ENCODE measurements at places on chromosomes 5 and 9. TPM values are rescaled to one million over a fixed set of nuclear protein-coding genes. Genes with fewer than 3 reads are reported as not detected.

Gene IL7R
- polyA plus RNA-seq, result 110 TPM

Gene FGF10
- polyA plus RNA-seq, result not detected

Gene CCDC171
- 0.05 TPM for polyA plus RNA-seq

Gene RRAGA
- 124 TPM for polyA plus RNA-seq

Gene SLC23A1
- not detected for polyA plus RNA-seq

Gene FOXD4L5
- not detected for polyA plus RNA-seq

Gene HSD17B4
- polyA plus RNA-seq, result 37.2 TPM

Gene TMEM215
- polyA plus RNA-seq, result not detected

Gene ADRB2
- polyA plus RNA-seq, result 0.50 TPM

Gene ANKRD55
- 4.1 TPM for polyA plus RNA-seq

Gene SLC36A2
- not detected for polyA plus RNA-seq

Gene UGT3A2
- polyA plus RNA-seq, result 0.07 TPM

Gene SGCD
- polyA plus RNA-seq, result not detected

Gene C9orf50
- polyA plus RNA-seq, result not detected

Gene JAKMIP2
- 0.26 TPM for polyA plus RNA-seq

Gene FAM78A
- polyA plus RNA-seq, result 17.7 TPM

Gene LCN15
- not detected for polyA plus RNA-seq

Gene UAP1L1
- 1.4 TPM for polyA plus RNA-seq

Gene TMEM174
- not detected for polyA plus RNA-seq

Gene PCDHB9
- polyA plus RNA-seq, result not detected

Gene CER1
- not detected for polyA plus RNA-seq

Gene GABBR2
- polyA plus RNA-seq, result not detected

Gene LECT2
- not detected for polyA plus RNA-seq

Gene LCN10
- polyA plus RNA-seq, result 2.6 TPM

Gene OMD
- polyA plus RNA-seq, result not detected

Gene C6
- not detected for polyA plus RNA-seq

Gene TNFSF15
- not detected for polyA plus RNA-seq

Gene SHB
- not detected for polyA plus RNA-seq

Gene CCNI2
- 2.1 TPM for polyA plus RNA-seq

Gene RASEF
- polyA plus RNA-seq, result not detected

Gene PCDHA13
- polyA plus RNA-seq, result not detected

Gene SH3TC2
- polyA plus RNA-seq, result not detected

Gene BTNL8
- polyA plus RNA-seq, result not detected

Gene HBEGF
- not detected for polyA plus RNA-seq

Gene SOX30
- polyA plus RNA-seq, result 0.62 TPM

Gene POLE3
- polyA plus RNA-seq, result 114 TPM

Gene ZNF454
- polyA plus RNA-seq, result not detected

Gene ACSL6
- 5.7 TPM for polyA plus RNA-seq

All from CD4-positive, CD25-positive, alpha-beta regulatory T cell (primary cell).